Bronchial smooth muscle cell (primary cell): ENCODE measurements at places on chromosomes 1 and 21. TPM values are rescaled to one million over a fixed set of nuclear protein-coding genes. Genes with fewer than 3 reads are reported as not detected.

RSPH1 gene
- under 0.01 and 0.09 TPM in 2 replicates for total RNA-seq

GNG12 gene
- total RNA-seq = 73.2 and 128 TPM in 2 replicates

CLDN17 gene
- not detected in 2 replicates for total RNA-seq

CTNNBIP1 gene
- 23.8 and 30.1 TPM in 2 replicates for total RNA-seq

CCDC185 gene
- not detected in 2 replicates for total RNA-seq

F13B gene
- total RNA-seq = not detected in 2 replicates

PLA2G2C gene
- total RNA-seq = not detected in 2 replicates

BSND gene
- total RNA-seq = not detected in 2 replicates

KIAA1614 gene
- total RNA-seq = 7.9 and 12.0 TPM in 2 replicates

TFF3 gene
- total RNA-seq = 0.94 and 0.95 TPM in 2 replicates

RASAL2 gene
- 6.5 and 7.3 TPM in 2 replicates for total RNA-seq

RPTN gene
- total RNA-seq = not detected in 2 replicates

ATP1A2 gene
- 0.16 and 0.60 TPM in 2 replicates for total RNA-seq

MXRA8 gene
- total RNA-seq = 273 and 326 TPM in 2 replicates

THBS3 gene
- 34.0 and 42.0 TPM in 2 replicates for total RNA-seq

LMOD1 gene
- 3.5 and 11.8 TPM in 2 replicates for total RNA-seq

HLCS gene
- total RNA-seq = 17.4 and 28.4 TPM in 2 replicates

TEDDM1 gene
- not detected in 2 replicates for total RNA-seq

TAL1 gene
- total RNA-seq = not detected in 2 replicates

ARHGEF10L gene
- total RNA-seq = 12.3 and 20.4 TPM in 2 replicates

RBM15 gene
- 22.1 and 27.2 TPM in 2 replicates for total RNA-seq

NHLH1 gene
- total RNA-seq = under 0.01 TPM in 1 of 2 replicates, not detected in the other

SPATA21 gene
- total RNA-seq = not detected in 2 replicates

PTP4A2 gene
- total RNA-seq = 281 and 473 TPM in 2 replicates

ATF3 gene
- total RNA-seq = 4.4 and 5.2 TPM in 2 replicates

EPHX1 gene
- 44.9 and 47.0 TPM in 2 replicates for total RNA-seq

RNU1-3 gene
- 2,114 and 10,807 TPM in 2 replicates for total RNA-seq

SH3BGRL3 gene
- 31.1 and 52.8 TPM in 2 replicates for total RNA-seq

NBPF20 gene
- 2.6 and 2.8 TPM in 2 replicates for total RNA-seq

HTR6 gene
- total RNA-seq = under 0.01 TPM in 1 of 2 replicates, not detected in the other

LCE1F gene
- not detected in 2 replicates for total RNA-seq

CRYAA gene
- not detected in 2 replicates for total RNA-seq

C1QTNF12 gene
- total RNA-seq = 2.1 and 2.8 TPM in 2 replicates

GPR37L1 gene
- total RNA-seq = under 0.01 TPM in 1 of 2 replicates, not detected in the other

LAPTM5 gene
- total RNA-seq = under 0.01 TPM in 2 replicates

FCRL6 gene
- total RNA-seq = not detected in 2 replicates

ATP1B1 gene
- total RNA-seq = 1.1 and 4.7 TPM in 2 replicates

ZNF593OS gene
- not detected in 2 replicates for total RNA-seq

ADGRB2 gene
- 6.9 and 10.6 TPM in 2 replicates for total RNA-seq

KDM1A gene
- 80.4 and 88.2 TPM in 2 replicates for total RNA-seq

OXCT2 gene
- 0.09 and 2.2 TPM in 2 replicates for total RNA-seq

TMPRSS2 gene
- not detected in 2 replicates for total RNA-seq
